ENCODE measurements at places on chromosomes 6 and 20. TPM values are rescaled to one million over a fixed set of nuclear protein-coding genes. Genes with fewer than 3 reads are reported as not detected.

- no peak overlapping the region for H3K4me3 ChIP-seq
- H3K27ac ChIP-seq: no peak overlapping the region
- H3K36me3 ChIP-seq: no peaks in the 10 kb centered on the region
- no peaks in the 10 kb centered on the region for H3K4me1 ChIP-seq
- no peak for DNase-seq
- H3K27me3 ChIP-seq: no peaks in the 10 kb centered on the region
These were observed 26.9 kb downstream of the CLVS2 start for GRCh38 chr6:123022975-123023374.

- no peak for DNase-seq
- H3K27ac ChIP-seq: no peak overlapping the region
- H3K4me1 ChIP-seq: no peaks in the 10 kb centered on the region
- no peaks in the 10 kb centered on the region for H3K27me3 ChIP-seq
These were observed 475.2 kb downstream of the PTPRT start for GRCh38 chr20:42714298-42715141.

DNA sequence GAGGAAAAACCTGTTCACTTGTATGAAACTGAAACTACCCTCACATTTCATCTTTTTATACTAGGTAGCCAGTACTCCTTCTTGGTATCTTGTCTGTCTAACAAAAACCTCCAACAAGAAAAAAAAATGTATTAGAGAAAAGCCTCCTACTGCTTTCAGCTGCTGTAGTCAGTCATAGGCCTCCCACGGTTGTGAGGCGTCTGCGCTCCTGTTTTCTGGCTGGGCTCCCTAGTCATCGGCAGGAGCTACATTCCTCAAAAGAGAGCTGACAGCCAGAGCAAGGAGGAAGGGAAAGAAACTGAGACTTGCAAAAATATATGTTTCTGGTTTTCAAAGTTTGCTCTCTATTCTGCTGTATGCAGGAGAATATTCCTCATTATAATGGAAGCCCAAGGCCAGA is 517.0 kb downstream of the LMBRD1 start:
- H3K27me3 ChIP-seq: no peaks in the 10 kb centered on the region
- H3K27ac ChIP-seq: no peak overlapping the region
- H3K36me3 ChIP-seq: no peaks in the 10 kb centered on the region
- no peak overlapping the region for H3K4me3 ChIP-seq
- H3K4me1 ChIP-seq: no peaks in the 10 kb centered on the region

- no peak overlapping the region for H3K4me3 ChIP-seq
- no peak for DNase-seq
- H3K27ac ChIP-seq: no peak overlapping the region
- no peaks in the 10 kb centered on the region for H3K36me3 ChIP-seq
- no peaks in the 10 kb centered on the region for H3K27me3 ChIP-seq
These were observed 86.6 kb downstream of the ECT2L start for GRCh38 chr6:138882369-138883017.

DNA sequence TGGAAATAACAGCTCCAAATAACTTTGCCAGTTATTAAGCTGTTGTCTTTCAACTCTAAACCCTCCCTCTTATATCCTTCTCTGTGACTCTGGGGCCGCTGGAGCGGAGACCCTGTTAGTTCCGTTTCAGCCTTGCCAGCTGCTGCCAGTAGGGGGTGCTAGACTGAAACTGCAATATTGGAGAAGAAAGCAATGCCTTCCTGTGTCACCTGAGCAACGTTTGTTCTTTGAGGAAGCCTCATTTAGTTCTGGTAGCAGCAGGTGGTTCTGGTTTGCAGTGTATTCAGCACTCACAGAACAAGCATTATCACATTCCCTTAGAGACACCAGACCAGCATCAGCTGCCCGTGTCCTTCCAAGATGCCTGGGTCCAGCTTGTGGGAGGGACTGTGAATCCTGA is 22.9 kb upstream of the JAG1 start:
- peak; percentile 14 for DNase-seq
- H3K27ac ChIP-seq: no peak overlapping the region

The WFDC5 gene
- total RNA-seq: not detected

The RSPO3 gene
- not detected for total RNA-seq

The OR2J2 gene
- not detected for total RNA-seq

GRCh38 chr20:63703471-63703975 is 4.3 kb downstream of the ARFRP1 start:
- H3K4me1 ChIP-seq: peaks cover 18% of the 10 kb centered on the region
- no peak overlapping the region for H3K27ac ChIP-seq
- no peak for DNase-seq
- H3K36me3 ChIP-seq: peaks cover 24% of the 10 kb centered on the region
- H3K4me3 ChIP-seq: no peak overlapping the region

DNA sequence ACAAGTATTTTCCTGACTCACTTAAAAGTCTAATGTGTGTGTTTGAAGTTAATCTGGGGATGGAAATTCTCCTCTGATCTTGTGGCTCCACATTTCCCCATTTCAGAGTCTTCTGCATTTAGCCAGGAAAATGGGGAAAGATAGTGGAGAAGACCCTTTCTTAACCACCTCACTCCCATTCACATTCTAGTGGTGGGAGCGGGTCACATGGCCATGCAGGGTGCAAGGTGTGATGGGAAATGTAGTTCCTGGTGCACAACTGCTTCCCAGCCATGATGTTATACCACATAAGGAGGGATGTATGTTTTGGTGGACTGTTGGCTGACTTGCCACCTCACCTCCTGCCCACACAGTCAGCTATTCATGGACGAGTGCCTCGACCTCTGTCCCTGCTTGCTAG is 61.8 kb downstream of the BANF2 start:
- no peak overlapping the region for H3K4me3 ChIP-seq
- H3K27ac ChIP-seq: no peak overlapping the region
- H3K36me3 ChIP-seq: no peaks in the 10 kb centered on the region
- H3K27me3 ChIP-seq: no peaks in the 10 kb centered on the region
- H3K4me1 ChIP-seq: no peaks in the 10 kb centered on the region

GRCh38 chr6:37524970-37525318 is 25.3 kb upstream of the CCDC167 start:
- no peaks in the 10 kb centered on the region for H3K27me3 ChIP-seq
- H3K27ac ChIP-seq: no peak overlapping the region
- peaks cover 24% of the 10 kb centered on the region for H3K4me1 ChIP-seq
- no peaks in the 10 kb centered on the region for H3K36me3 ChIP-seq
- H3K4me3 ChIP-seq: no peak overlapping the region
- DNase-seq: no peak

- H3K4me1 ChIP-seq: peaks cover 3% of the 10 kb centered on the region
- H3K27ac ChIP-seq: no peak overlapping the region
- H3K27me3 ChIP-seq: no peaks in the 10 kb centered on the region
- H3K36me3 ChIP-seq: peaks cover 80% of the 10 kb centered on the region
These were observed 37.3 kb upstream of the PLCG1 start for GRCh38 chr20:41100001-41100480.

- no peak for DNase-seq
- no peak overlapping the region for H3K27ac ChIP-seq
- H3K4me1 ChIP-seq: no peaks in the 10 kb centered on the region
- H3K4me3 ChIP-seq: no peak overlapping the region
- no peaks in the 10 kb centered on the region for H3K27me3 ChIP-seq
- H3K36me3 ChIP-seq: no peaks in the 10 kb centered on the region
These were observed 79.0 kb downstream of the IMPG1 start for GRCh38 chr6:75993236-75994162.

- no peak for DNase-seq
- H3K4me1 ChIP-seq: no peaks in the 10 kb centered on the region
- H3K4me3 ChIP-seq: no peak overlapping the region
- H3K36me3 ChIP-seq: no peaks in the 10 kb centered on the region
- no peak overlapping the region for H3K27ac ChIP-seq
- peaks cover 26% of the 10 kb centered on the region for H3K27me3 ChIP-seq
These were observed 9.9 kb downstream of the FOXF2 start for GRCh38 chr6:1399085-1399780.

The DEFB116 gene
- not detected for total RNA-seq

The SASH1 gene
- not detected for total RNA-seq

The VIP gene
- not detected for total RNA-seq

DNA sequence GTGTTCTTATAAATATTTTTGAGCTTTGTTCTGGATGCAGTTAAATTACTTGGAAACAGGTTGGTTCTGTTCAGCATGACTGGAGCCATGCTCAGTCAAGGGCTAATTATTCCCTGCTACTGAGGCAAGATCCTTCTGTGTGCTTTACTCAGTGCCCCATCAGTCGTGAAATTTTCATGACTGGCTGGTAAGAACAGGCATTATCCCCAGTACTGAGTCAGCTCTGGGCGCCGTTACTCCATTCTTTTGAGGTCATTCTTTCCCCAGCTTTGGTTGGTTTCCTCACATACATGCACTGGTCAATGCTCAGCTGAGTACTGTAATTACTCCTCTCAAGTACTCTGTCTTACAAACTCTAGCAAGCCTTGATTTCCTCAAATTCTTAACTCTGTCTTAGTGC is 71.3 kb downstream of the CDKAL1 start:
- H3K27ac ChIP-seq: no peak overlapping the region
- no peaks in the 10 kb centered on the region for H3K36me3 ChIP-seq
- H3K27me3 ChIP-seq: no peaks in the 10 kb centered on the region

The ECT2L gene
- not detected for total RNA-seq

DNA sequence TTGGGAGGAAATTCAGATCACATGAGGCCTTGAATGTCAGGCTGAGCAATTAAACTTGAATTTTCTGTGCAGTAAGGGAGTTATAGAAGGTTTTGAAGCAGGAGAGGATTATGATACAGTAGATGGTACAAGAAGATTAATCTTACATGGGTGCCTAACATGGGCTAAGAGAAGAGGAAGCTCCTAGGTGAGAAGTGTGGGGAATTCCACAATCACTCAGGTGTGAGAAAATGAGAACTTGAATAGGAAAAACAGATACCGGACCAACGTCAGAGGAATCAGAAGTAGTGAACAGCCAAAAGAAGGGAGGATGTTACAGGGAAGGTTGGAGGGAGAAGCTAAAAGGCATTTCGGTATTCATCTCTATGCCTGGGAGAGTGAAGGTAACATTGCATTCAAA is 250.7 kb upstream of the SLC35B3 start:
- DNase-seq: no peak
- H3K27me3 ChIP-seq: no peaks in the 10 kb centered on the region
- no peak overlapping the region for H3K4me3 ChIP-seq
- H3K27ac ChIP-seq: no peak overlapping the region
- no peaks in the 10 kb centered on the region for H3K4me1 ChIP-seq
- no peaks in the 10 kb centered on the region for H3K36me3 ChIP-seq

Measured in CD4-positive, CD25-positive, alpha-beta regulatory T cell (primary cell).